ENCODE measurements at places on chromosomes 4 and X.

DNA sequence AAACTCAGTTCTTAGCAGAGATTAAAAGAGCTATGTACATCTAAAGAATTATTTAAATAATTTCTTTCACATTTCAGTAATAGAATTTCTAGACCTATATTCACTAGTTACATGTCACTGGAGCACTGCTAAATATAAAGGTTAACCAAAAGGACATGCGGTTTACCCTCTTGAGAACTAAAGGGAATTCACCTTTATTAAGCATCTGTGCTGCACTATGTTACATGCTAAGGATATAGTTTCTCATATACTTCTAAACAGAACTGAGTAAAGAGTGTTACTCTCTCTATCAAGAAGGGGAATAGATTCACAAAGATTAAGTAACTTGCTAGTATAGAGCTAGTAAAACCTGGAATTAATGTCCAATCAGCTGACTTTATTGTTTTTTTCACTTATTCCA, 7.6 kb downstream of the SPIN3 start:
- DNase-seq, result no peak

GRCh38 chr4:152927737-152928136, 8.4 kb upstream of the FHDC1 start:
- DNase-seq, result no peak

DNA sequence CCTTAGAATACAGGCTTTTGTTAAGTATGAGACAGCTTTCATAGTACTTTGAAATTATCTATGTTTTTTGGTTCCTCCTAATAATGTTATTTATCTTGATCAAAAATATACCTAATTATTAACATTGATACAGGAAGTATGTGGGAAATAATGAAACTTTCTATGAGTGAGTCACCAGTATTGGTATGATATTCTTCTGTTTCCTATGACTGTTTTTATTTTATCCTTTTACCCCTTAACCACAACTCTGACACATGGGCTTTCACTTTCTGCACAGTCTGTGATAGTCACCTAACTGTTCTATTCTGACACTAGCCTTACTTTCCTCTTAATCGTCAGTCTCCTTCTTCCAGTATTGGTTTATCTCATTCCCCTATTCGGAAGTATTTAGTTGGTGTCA, 4.7 kb downstream of the THAP9 start:
- peak; percentile 11 for DNase-seq

DNA sequence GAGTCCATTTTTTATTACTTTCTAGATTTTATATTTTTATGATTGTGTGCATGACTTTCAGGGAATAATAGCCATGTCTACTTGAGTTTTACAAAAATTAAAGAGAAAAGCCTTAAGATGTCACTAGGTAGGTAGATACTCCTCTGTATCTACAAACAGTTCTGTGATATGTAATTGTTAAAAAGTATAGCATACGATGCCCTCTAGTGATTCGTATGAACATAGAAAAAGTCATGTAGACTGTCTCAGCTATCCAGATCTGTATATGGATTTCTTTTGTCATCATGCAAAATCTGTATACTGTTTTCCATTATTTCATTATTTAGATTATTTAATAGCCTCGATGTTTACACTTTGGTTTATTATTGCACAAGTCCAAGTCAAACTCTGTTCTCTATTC, 856.6 kb downstream of the CENPC start:
- DNase-seq, result no peak

DNA sequence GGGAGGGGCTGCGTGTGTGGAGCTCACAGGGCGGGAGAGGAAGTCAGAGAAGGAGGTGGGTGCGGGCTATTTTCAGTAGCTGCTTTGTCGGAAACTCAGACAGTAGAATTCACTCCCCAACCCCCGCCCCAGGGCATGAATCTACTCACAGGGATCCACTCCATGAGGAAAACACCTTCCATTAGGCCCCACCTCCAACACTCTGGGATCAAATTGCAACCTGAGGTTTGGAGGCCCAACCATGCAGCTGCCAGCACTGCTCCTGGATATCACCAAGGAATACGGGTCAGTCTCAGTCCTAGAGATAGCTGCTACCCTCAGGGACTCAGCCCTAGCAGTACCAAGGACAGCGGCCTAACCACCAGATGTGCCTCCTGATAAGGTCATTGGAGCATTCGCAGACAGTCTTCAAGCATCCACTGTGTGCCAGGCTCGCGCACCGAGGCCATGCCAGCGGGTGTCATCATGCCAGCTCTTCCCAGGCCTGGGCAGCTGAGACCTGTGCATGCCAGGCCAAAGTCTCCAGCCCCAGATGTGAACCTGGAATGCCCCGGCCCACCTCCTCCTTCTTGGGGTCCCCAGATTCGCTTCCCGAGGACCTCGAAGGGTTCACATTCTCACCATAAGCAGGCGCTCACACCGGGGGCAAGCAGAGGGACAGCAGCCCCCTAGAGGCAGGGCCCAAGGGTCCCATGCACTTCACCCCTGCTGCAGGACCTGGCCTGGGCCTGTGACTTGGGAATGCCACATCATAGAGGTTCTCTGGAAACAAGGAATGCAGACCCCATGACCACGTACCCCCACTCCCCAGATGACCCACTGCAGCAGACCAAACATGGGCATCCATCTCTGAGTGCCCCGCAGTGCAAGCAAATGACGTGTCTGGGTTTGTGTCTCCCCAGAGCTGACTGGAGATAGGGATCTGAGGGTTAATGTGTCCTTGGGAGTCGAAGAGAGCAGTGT, 102.3 kb downstream of the ADRA2C start:
- DNase-seq, result no peak

DNA sequence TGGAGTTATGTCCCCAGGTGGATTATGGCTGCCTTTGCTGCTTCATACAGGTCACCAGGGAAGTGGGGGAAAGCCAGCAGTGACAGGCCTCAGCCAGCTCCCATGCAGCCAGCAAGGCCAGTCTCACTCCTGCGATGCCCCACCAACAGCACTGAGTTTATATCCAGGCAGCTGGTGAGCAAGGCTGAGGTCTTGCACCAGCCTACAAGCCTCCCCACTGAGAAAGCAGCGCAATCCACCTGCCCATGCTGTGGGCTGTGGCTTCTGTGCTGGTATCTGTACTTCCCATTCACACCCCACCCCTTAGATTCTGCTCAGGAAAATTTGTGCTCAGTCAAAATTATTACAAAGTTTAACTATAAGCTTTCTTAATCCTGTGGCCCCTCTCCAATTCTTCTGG, 153.5 kb downstream of the HHIP start:
- no peak for DNase-seq

DNA sequence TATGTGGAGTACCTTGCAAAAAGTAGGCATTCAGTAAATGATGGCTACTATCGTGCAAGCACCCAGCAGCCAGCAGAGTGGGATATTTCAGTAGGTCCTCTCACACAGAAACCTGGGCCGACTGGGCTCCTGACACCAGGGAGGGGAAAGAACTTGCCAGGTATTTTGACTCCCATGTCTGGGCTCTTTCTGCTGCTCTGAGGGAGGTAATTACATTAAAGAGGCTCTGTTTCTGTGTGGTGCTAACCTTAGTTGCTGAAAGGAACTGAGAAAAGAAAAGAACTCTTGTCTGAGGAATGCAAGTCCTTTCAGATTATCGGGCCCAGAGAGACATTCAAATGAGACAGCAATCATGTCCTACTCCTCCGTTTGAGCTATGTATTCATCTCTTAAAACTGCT, 175.8 kb upstream of the MTMR8 start:
- DNase-seq, result no peak

DNA sequence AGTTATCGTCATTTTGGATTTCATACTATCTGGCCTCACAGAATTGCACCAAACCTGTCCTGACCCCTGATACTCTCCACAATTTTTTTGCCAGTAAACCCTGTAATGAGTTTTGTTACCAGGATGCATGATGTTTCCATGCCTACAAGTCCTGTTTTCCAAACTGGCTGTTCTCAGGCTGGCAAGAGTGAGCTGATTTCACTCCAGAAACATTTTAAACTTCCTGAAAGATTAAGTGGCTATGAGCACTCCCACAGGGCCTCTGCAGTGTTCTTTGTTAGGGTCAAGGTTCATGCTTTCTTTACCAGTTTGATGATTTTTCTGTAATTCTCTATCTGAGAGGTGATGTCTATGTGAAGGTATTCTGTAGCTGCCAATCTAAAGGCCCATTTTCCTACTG, 31.7 kb upstream of the PDLIM3 start:
- DNase-seq, result no peak

GRCh38 chr4:154126276-154126675, 337.4 kb upstream of the SFRP2 start:
- no peak for DNase-seq

DNA sequence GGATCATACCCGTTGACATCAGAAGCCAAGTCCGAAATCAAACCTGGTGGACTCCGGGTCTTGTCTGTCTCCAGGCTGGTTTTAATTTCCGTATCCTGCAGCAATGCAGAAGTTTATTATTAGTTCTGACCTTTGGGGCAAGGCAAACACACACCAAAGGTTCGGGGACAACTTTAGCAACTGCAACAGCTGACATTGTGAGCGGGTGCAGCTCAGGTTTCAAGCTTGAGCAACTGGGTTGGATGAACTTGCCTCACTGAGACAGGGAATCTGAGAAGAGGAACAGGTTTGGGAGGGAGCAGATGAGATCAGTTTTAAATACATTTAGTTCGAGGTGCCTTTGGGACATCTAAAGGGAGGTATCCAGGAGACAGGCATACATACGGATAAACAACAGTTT, 110.7 kb downstream of the GNL3L start:
- no peak for DNase-seq

GRCh38 chr4:178233906-178234305, 791.7 kb upstream of the AGA start:
- DNase-seq, result no peak

- no peak for DNase-seq
These were observed 700 bp downstream of the ARAF start for GRCh38 chrX:47561659-47562151.

DNA sequence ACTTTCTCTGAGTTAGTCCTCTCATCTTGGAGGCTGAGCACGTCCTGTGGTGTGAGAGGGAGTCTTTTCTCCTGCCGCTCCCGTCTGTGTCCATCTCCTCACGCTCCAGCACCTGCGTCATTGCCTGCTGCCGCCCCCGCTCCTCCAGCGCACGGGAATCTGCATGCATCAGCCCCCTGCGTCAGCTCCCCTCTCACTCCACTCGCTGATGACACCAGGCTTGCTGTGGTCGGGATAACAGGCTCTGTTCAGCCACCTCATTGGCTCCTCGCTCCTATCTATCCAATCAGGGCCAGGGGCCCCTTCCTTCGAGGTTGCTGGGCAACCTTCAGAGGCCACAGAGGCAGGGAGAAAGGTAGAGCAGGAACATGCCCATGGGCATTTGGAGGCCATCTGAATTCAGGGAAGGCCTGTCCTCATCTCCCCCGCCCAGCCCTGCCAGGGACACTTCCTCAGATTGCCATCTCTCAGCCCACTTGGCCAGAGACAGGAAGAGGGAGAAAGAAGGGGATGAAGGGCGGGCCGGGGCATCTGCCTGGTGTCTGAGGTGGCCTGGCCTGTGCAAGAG, 9.3 kb downstream of the ZNF185 start:
- no peak for DNase-seq

DNA sequence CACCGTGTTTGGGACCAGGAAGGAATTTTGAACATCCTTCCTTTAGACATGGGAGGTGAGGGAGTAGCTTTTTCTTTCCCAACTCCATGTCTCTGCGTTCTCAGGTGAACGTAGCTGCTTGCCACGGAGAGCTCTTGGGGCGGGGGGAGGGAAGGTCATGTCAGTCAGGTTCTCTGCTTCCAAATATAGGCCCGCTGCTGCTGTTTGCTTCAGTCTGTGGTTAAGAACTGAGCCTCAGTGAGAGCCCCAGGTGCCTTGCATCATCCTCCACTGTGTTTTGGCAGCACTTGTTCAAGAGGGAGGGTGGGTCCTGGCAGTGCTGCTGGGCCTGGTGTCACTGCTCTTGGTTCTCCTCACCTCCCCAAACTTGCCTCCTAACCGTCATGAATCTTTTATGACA, 46.5 kb downstream of the HADH start:
- no peak for DNase-seq

GRCh38 chr4:113822555-113823290, 61.2 kb upstream of the CAMK2D start:
- DNase-seq, result peak; percentile 37

- no peak for DNase-seq
These were observed 69.0 kb upstream of the PSAPL1 start for GRCh38 chr4:7503559-7504249.

DNA sequence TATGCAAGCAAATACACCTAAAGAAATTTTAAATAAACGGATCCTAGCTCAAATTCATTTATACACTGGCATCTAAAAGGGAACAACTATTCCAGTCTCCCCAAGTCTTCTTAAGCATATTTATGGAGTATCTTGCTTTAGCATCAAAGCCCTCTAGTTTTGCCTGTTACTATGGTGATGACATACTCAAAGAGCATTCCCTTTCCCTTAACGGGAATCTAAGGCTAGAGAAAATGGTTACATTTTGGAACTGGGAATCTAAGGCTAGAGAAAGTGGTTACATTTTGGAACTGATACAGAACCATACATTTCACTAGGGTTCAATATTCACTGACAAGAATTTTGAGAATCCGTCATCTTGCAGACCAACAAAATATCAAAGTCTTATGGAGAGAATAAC, 271.2 kb downstream of the CHIC1 start:
- no peak for DNase-seq

GRCh38 chrX:151912780-151913179, at the start of gene MAGEA4:
MAGEA4 (plus strand) TSS chrX:151912889; CDS start chrX:151923665, 10,776 bp downstream.
- no peak for DNase-seq

DNA sequence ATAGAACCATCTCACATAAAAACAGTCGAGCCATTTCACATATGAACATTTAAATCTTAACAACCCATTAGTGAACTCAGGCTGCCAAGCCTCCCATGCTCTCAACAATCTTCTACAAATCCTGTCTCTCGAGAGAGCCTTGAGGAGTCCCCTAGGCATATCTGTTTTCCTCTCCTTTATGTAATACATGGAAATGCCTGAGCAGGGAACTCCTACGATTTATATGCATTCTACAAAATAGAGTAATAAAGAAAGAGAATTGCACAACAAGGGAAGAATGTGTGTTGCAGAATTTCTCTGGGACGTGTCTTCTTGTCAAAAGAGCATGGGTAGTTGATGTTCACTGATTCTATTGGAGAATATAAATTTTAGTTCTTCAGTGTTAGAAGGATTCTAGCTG, 101.8 kb upstream of the VCX2 start:
- no peak for DNase-seq

- peak; percentile 83 for DNase-seq
These were observed 13.5 kb downstream of the PRKX start for GRCh38 chrX:3699821-3700381.

DNA sequence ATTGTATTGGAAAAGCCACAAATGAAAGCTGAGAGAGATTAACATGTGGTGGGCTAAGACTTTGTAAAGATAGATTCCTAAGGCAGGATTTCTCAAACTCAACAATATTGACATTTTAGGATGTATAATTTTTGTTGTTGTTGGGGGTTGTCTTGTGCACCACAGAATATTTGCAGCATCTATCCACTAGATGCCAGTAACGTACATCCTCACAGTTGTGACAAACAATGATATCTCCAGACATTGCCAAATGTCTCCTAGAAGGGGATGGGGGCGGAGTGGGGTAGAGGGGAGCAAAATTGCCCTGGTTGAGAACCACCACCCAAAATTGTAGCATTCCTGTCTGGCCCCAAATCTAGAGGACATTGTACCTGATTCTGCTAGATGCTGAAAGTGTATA, 14.7 kb upstream of the CBR4 start:
- peak; percentile 14 for DNase-seq

GRCh38 chr4:151458148-151458547, 49.2 kb downstream of the FHIP1A start:
- no peak for DNase-seq

- DNase-seq, result no peak
These were observed 196.6 kb upstream of the ETNPPL start for GRCh38 chr4:108959491-108959890.

- no peak for DNase-seq
These were observed 225.1 kb downstream of the IDS start for GRCh38 chrX:149280011-149280410.

GRCh38 chr4:83308672-83309071, 24.1 kb upstream of the COQ2 start:
- DNase-seq, result no peak
